Activated naive CD4-positive, alpha-beta T cell (primary cell): ENCODE measurements at places on chromosomes 5 and 9.

GRCh38 chr5:5318426-5319190 lies 103.9 kb upstream of the ICE1 start:
- DNase-seq, result no peak

GRCh38 chr9:14240537-14240936 lies 73.4 kb downstream of the NFIB start:
- no peak for DNase-seq

DNA sequence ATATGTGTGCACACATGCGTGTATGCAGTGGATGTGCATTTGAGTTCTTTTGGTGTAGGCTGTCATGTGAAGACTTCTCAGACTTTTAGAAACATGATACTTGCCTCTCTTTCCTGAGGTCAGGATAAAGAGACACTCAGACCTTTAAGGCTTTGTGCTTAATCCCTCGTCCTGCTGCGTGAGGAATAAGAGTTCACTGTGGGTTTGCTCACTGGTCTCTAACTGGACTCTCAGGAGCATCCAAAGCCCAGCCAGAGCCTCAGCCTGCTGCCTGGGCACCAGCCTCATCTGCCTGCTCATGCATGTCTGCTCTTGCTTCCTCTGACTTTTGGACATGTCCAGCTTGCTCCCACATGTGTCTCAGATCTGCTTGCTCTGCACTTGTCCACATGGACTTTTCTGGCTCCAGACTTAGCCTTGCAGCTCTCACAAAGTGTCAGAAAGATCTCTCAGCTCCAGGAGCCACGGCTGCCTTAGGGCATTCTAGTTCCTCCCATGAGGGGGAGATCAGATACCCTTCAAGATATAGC lies 65.1 kb upstream of the ZNF366 start:
- no peak for DNase-seq

DNA sequence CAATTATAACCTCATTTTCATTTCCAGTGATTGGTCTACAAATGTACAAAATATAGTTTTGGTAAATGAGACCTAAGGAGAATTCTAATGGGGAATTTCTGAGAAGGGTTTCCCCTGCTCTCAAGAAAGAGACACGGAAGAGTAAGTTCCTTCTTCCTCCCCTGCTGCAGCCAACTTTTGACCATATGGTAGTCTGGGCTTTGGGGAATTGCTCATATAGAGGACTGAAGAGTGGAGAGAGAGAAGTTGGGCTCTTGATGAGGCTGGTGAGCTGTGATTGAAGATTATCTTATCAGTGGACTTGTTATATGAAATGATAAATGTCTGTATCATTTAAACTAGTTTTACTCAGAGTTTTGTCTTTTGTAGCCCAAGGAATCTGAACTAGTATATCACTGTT lies 4.3 kb upstream of the LNPEP start:
- no peak for DNase-seq

DNA sequence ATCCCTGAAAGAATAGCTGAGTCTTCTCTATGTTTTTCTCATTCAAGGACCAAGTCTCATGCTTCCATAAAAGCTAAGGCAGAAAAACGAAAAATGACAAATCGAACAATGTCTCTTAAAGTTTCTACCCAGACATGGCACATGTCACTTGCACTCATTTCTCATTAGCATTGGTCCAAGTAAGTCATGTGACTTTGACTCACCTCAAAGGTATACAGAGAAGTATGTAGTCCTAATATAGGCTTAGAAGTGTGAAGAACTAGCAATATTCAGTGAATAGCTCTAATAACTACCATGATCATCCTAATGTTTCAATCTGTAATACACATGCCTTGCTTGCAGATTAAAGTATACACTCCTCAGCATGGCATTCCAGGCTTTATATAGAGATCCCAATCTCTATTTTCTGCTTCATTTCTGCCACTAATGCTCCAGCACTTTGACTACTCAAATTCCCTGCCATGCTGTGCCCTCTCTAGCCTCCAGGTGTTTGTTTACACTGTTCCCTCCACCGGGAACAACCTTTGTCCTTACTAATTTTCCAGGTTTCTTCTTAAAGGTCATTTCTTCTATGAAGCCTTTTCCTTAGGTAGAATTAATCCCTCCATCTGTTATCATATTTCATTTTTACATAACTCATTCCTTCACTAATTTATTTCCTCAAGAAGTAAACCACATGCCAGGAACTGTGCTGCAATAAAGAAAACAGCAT lies 98.9 kb downstream of the CEMIP2 start:
- no peak for DNase-seq

- DNase-seq, result no peak
Measured at GRCh38 chr9:35605351-35606137, 482 bp downstream of the TESK1 start.

DNA sequence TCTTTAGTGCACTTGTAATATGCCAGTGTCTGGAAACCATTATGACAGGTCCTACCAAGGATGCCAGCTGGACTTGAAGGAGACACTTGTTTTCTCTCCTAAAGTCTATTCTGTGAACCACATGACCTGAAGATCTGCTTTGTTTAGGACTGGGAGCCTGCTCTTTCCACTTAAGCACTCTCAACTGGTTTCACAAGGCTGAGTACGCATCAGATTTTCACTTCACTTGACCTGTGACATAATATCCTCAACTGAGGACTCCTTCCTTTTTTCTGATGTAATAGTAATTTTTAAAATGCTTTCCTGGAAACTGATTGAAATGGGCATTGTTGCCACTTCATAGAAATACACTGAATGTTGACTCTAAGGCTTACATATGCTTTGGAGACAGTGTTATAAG lies 52.2 kb downstream of the PDE8B start:
- DNase-seq, result no peak

GRCh38 chr5:127791439-127791838 lies 88.2 kb downstream of the CCDC192 start:
- DNase-seq, result no peak

- no peak for DNase-seq
Measured at GRCh38 chr5:116355819-116356601, 218.6 kb downstream of the SEMA6A start.

GRCh38 chr5:68115584-68115983 lies 100.0 kb upstream of the PIK3R1 start:
- no peak for DNase-seq
